ENCODE measurements at places on chromosomes 2 and 18.

GRCh38 chr2:54514822-54515569, 58.9 kb downstream of the SPTBN1 start:
- no peak for DNase-seq

- DNase-seq = no peak
Measured at GRCh38 chr18:14089781-14090180, 42.5 kb downstream of the ZNF519 start.

GRCh38 chr2:81225756-81226155, 921.2 kb upstream of the LRRTM1 start:
- DNase-seq = no peak

DNA sequence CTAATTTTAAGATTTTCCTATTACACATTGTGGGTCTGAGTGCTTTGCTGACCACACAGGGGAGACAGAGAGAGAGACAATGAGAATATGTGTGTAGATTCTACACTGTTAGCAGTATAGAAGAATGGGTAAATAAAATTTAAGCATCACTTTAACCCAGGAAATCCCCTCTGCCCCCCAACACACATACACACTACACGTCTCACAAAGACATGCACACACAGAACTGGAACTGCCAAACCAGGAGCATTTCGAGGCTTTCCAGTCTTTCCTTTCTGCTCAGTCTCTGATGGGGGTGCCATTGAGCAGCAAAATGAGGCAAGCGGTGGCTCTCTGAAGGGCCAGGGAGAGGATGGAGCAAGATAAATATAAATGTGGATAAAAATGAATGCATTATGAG, 2.5 kb downstream of the MERTK start:
- peak; percentile 35 for DNase-seq

DNA sequence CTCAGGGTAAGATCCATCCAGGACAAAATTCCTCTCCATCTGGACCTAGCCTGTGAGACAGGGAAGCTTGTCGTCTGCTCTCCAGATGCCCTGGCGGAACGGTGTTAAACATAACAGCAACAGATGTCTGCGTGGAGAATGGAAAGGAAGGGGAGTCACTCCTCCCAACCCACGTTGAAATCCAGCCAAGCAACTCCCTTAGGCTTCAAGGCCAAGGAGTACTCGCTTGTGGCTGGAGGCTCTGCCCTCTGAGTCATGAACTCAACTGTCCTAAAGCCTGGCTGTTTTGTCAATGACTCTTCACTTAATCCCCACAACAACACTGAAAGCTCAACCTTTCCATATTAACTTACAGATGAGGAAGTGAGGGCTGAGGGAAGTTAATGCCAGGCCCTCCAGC, 42.2 kb downstream of the TPO start:
- no peak for DNase-seq

DNA sequence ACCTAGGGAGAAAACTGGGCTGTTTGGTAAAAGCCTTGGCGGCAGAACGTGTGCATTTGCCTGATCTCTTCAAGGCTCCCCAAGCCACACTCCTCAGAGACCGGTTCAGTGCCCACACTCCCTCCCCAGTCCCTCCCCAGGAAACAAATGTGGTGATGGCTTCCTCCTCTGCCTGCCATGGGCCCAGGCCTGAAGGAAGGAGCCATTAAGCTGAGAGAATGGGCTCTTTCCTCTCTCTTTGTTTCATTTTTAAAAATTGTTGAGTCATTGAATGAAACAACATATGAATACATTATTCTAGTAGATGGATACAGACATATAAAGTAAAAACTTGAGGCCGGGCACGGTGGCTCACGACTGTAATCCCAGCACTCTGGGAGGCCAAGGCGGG, 50.6 kb upstream of the YWHAQ start:
- DNase-seq = no peak

- no peak for DNase-seq
Measured at GRCh38 chr18:44586782-44587524, 93.7 kb upstream of the SETBP1 start.

- DNase-seq = no peak
Measured at GRCh38 chr2:148926291-148926961, 51.4 kb downstream of the KIF5C start.
